ENCODE measurements at places on chromosomes 16 and 17.

- DNase-seq, result no peak
Measured at GRCh38 chr16:29911676-29912010, 11.4 kb downstream of the ASPHD1 start.

GRCh38 chr16:77404775-77405174 lies 30.1 kb downstream of the ADAMTS18 start:
- DNase-seq, result no peak

DNA sequence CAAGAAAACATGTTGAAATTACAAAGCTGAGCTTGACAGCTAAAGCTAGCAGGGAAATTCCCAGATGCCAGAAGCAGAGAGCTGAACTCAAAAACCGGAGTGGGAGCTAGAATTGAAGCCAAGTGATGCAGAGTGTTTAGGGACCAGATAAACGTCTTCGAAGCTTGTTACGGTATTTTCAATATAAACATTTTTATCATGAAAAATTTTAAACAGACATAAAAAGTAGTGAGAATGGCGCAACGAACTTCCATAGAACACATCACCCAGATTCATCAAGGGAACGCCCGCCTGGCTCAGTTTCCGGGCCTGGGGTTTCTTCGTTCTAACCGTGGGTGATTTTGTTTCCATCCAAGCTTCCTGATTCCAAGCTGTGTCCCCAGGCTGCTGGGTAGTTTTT lies 18.1 kb downstream of the SPNS2 start:
- no peak for DNase-seq

GRCh38 chr17:56545106-56545505 lies 48.4 kb upstream of the NOG start:
- DNase-seq, result no peak

DNA sequence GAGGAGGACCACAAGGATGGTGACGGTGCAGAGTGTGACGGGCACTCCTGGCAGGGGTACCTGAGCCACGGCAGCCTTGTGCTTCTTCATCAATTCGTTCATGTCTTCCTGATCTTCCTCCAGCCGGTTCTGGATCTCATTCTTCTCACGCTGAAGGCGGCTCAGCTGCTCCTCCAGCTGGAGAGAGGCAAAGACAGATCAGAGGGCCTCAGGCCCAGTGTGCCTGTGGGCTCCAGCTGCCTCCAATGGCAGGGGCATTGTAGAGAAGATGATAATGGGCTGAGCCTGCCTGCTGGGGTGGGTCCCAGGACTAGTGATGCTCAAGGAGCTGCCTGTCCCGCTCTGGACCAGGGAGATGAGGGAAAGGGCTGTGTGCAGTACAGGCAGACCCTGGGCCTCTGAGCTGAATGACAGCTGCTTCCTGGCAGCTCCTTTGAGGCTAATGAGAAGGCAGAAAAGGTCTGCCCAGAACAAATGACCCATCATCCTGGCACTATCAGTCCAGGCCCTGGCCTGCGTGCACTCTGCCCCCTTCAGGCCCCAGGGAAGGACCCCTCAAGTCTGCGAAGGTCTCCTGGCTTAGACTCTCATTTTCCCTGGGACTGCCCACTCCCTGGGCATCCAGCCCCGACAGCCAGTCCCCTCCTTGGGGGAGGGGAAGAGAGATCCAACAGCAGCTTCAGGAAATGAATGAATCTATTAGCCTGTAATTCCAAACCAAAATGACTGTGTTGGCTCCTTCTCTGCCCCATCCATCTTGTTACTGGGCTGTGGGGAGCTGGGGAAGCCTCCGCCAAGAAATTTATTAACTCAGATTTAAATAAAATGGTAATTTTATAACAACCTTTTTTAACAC lies 48.0 kb downstream of the PIPOX start:
- DNase-seq, result no peak

GRCh38 chr16:8511464-8511863 lies 78.8 kb downstream of the TMEM114 start:
- no peak for DNase-seq

DNA sequence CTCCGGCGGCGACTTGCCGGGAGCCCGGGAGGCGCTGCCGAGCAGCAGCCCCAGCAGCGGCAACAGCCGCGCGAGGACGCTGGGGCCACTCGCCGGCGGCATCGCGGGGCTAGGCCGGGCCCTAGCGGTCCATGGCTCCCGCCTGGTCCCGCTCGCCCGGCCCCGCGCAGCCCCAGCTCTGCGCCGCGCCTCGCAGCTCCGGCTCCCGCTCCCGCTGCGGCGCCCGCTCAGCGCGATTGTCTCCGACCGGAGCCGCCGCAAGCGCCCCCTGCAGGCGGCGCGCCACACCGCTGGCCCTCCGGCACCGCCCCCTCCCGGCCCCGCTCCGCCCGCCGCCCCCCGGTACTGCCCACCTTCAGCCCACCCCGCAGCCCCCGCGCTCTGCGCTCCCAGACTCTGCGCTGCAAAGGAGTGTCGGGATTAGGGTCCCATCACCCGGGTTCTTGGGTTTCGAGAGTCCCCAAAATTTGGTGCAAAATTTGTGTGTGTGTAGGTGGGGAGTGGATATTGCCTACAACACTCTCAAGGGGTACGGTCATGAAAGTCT lies at the start of gene FAM171A2:
TSS of gene FAM171A2 (minus strand) at position 241 of the 547 bp plus-strand sequence. CDS start at position 102, 139 bp downstream.
- peak; percentile 66 for DNase-seq

DNA sequence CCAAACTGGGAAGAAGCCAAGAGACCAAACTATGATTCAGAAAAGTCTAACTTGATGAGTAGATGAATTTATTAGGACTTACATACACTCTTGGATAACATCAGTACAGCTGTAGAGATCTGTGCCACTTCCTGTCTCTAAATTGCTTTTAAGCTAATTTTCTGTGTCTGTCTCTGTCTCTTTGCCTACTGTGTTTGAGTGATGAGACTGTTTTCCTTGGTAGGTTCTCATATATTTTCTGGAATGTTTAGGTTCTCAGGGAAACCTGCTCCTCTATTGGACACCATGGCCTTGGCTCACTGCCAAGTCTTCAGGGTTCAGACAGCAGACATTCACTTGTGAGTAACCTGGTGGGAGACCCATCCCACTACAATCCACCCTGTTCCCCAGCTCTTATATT lies 103.5 kb upstream of the KIF2B start:
- no peak for DNase-seq

GRCh38 chr16:89094880-89095258 lies 1.2 kb downstream of the ACSF3 start:
- no peak for DNase-seq

Data from CD4-positive, alpha-beta T cell treated with Interleukin-17A for 1 hour (primary cell).